Skeletal muscle cell (primary cell): ENCODE measurements at places on chromosomes 12 and 14.
A peak's percentile ranks its signal among the peaks of the same experiment; 100 is the strongest.

- DNase-seq, result no peak
Measured at GRCh38 chr12:70752327-70752726, 115.1 kb upstream of the PTPRB start.

- DNase-seq, result no peak
Measured at GRCh38 chr12:122523280-122523679, 3.5 kb downstream of the RSRC2 start.

GRCh38 chr14:59356312-59356711, 108.9 kb downstream of the GPR135 start:
- DNase-seq, result no peak

DNA sequence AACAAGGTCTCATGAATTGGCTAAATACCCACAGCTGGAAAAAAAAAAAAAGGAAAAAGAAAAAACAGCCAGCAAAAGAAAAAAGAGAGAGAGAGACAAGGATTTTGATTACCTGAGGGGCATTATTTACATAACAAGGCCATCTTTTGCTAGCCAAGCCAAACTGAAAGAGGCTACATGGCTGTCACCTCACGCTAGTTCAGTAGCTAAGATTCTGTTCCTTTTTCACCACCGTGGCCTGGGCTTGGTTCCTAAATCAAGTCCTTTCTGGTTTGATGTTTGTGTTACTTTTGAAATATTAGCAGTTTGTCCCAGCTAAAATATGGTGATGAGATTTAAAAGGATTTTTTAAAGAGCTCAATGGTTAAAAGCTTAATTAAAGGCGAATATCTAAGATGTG, 2.0 kb upstream of the SDS start:
- no peak for DNase-seq

GRCh38 chr12:121021754-121022153, 5.5 kb upstream of the C12orf43 start:
- DNase-seq, result no peak

DNA sequence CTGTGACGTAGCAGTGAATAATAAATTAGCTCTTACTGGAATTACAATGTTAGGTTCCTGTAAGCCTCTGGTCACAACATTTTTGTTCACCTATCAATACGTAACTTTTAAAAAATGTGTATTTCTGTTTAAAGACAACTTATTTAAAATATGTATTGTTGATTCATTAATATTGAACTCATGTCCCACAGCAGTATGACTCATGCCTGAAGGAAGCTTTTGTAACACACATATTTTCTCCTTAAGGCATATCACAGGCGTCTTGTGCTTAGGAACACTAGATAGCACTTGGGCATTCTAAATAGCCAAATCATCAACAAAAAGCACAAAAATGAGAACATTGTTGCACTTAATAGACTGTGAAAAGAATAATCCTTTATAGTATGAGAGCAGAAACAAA, 92.5 kb downstream of the GPHN start:
- DNase-seq, result no peak

- no peak for DNase-seq
Measured at GRCh38 chr14:85466678-85467077, 63.3 kb upstream of the FLRT2 start.

- DNase-seq, result peak; percentile 69
Measured at GRCh38 chr12:100141666-100141997, 1.0 kb downstream of the BLTP3B start.

- peak; percentile 11 for DNase-seq
Measured at GRCh38 chr14:44204061-44204835, 302.8 kb downstream of the FSCB start.

- DNase-seq, result no peak
Measured at GRCh38 chr14:69077841-69078240, 75.1 kb downstream of the DCAF5 start.

DNA sequence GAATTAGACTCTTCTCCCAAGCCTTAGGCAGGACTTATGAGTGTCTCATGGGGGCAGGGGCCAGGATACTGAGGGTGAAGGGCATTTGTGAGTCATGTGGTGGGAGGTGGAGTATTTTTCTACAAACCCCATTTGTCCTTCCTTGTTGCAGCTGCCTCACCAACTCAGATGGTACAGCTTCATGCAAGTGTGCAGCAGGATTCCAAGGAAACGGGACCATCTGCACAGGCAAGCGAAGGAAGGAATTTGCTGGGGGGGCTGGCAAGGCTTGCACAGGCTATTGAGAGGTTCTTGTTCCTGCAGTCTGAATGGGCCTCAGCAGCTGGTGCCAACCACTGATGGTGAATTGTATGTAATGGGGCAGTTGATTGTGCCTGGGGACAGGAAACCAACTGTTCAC, 125.1 kb downstream of the STAB2 start:
- DNase-seq, result peak; percentile 37

DNA sequence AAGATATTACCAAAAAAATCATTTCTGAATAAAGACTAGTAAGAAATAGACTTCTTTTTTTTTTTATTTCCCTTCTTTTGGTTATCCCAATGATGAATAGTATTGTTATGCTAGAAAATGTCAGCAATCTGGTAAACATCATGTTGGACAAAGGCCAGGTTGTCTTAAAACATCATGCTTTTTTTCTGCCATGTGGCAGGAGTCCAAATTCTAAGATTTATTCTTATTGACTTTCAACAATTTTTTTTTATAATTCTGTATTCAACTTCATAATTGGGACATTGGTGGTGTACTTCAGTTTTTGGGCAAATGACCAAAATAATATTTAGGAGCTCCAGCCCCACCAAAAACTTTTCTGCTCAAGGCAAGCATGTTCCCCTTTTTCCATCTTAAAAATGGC, 10.5 kb downstream of the DCN start:
- no peak for DNase-seq

- no peak for DNase-seq
Measured at GRCh38 chr12:131457331-131458047, 253.4 kb upstream of the SFSWAP start.

GRCh38 chr12:24760162-24760561, 188.7 kb downstream of the BCAT1 start:
- DNase-seq, result no peak

- no peak for DNase-seq
Measured at GRCh38 chr12:109476807-109477184, 304 bp downstream of the KCTD10 start.

DNA sequence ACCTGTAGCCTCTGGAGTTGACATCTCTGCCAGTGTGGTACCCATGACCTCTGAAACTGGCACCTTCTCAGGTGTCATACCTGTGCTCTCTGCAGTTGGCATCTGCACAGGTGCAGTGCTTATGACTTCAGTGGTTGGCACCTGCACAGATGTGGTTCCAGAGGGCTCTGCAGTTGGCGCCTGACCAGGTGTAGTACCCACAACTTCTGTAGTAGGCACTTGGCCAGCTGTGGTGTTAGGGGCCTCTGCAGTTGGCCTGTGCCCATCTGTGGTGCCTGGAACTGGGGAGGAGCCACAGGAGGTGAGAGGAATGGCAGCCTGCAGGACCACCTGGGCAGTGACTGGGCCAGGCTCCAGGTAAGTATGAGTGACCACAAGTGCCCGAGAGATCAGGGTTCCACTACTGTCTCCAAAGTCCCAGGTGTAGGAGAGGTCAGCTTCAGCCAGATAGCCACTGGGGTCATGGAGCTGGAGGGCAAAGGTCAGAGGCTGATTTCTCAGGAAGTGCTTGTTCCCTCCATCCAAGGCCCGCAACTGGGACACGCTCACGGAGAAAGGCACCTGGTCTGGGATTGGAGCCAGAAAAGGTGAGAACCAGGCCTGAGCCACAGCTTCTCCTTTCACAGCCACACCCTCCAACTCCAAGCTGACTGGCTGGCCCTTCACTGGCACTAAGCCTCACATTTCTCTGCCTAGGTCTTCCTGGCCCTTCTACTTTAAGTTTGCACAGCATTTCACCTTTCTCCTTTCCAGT, 8.6 kb downstream of the PMEL start:
- DNase-seq, result no peak

GRCh38 chr14:66624336-66624937, 116.5 kb downstream of the GPHN start:
- DNase-seq, result no peak

- DNase-seq, result no peak
Measured at GRCh38 chr12:22284871-22285270, 49.6 kb downstream of the ST8SIA1 start.

GRCh38 chr14:77309131-77309530, 11.6 kb downstream of the POMT2 start:
- DNase-seq, result no peak

DNA sequence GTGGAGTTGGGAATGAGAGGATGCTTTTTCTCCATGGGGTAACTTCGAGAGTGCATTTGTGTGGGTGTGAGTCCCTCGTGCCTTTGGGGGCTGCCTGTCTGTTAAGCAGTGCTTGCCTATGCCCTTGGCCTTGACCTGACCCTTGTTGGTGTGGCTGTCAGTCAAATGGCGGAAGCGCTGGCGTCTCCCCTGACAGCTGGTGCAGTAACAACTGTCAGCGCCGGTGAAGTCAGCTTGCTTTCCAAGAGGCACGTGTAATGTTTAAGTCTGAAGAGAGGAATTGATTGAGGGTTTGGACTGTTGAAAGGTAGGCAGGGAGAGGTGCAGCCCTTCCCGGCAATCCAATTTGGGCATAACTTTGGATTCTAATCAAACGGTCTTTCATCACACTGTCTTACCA, 211.3 kb downstream of the AACS start:
- no peak for DNase-seq

DNA sequence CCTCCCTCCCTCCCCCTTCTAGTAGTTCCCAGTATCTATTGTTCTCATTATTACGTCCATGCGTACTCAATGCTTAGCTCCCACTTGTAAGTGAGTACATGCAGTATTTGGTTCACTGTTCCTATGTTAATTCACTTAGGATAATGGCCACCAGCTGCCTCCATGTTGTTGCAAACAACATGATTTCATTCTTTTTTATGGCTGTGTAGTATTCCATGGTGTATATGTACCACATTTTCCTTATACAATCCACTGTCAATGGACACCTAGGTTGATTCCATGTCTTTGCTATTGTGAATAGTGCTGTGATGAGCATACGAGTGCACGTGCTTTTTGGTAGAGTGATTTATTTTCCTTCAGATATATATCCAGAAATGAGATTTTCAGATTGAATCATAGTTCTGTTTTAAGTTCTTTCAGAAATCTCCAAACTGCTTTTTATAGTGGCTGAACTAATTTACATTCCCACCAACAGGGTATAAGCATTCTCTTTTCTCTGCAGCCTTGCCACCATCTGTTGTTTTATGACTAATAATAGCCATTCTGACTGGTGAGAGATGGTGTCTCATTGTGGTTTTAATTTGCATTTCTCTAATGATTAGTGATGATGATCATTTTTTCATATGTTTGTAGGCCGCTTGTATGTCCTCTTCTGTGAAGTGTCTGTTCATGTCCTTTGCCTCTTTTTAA, 17.9 kb upstream of the CLEC7A start:
- no peak for DNase-seq

DNA sequence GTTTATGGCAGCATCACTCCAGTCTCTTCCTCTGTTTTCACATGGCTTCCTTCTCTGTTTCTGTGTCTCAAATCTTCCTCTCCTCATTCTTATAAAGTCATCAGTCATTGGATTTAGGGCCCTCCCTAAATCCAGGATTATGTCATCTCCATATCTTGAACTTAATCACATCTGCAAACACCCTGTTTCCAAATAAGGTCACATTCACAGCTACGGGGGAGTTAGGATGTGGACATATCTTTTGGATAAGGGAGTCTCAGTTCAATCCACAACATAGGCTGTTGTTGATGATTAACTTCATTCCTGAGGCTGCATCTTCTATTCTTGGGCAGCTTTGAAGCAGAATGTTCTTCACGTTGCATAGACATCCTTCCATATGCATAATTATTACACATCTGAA, 40.3 kb upstream of the NTF3 start:
- DNase-seq, result no peak

DNA sequence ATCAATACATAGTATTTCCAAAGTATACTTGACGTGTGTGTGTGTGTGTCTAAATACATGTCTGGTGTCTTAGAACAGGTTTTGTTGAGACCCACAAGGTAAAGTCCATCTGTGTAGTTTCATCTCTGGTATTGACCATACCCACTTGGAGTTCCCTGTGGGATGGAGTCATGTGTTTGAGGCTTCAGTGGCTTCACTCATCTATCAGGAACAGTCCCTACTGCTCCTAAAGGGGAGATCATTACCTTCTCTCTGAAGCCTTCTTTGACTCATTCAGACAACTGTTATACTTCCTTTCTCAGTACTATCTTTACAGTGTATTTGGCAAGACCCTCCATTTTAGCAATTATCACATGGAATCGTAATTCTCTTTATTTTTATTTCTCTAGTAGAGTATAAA, 14.2 kb downstream of the RAB21 start:
- no peak for DNase-seq

DNA sequence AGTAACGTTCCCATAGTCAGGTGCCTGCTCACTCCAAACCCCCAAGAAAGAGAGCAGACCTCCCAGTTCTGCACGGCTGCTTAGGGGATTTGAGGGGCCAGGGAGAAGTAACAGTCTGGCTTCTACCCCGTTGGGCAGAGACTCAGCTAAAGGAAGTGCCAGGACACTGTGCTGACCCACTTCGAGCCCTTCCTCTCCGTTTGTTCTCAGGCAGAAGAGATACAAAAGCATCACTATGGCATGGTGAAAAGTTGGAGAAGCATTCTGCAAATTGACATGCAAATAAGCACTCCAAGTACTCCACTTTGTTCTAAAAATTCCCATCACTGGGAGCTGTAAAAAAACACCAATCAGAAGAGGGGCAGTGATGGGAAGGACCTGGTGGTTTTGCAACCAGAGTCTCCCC, 239.1 kb downstream of the EGLN3 start:
- no peak for DNase-seq

- no peak for DNase-seq
Measured at GRCh38 chr14:71780822-71781221, 151.4 kb upstream of the RGS6 start.

GRCh38 chr12:104602406-104602805, 145.7 kb downstream of the CHST11 start:
- no peak for DNase-seq

DNA sequence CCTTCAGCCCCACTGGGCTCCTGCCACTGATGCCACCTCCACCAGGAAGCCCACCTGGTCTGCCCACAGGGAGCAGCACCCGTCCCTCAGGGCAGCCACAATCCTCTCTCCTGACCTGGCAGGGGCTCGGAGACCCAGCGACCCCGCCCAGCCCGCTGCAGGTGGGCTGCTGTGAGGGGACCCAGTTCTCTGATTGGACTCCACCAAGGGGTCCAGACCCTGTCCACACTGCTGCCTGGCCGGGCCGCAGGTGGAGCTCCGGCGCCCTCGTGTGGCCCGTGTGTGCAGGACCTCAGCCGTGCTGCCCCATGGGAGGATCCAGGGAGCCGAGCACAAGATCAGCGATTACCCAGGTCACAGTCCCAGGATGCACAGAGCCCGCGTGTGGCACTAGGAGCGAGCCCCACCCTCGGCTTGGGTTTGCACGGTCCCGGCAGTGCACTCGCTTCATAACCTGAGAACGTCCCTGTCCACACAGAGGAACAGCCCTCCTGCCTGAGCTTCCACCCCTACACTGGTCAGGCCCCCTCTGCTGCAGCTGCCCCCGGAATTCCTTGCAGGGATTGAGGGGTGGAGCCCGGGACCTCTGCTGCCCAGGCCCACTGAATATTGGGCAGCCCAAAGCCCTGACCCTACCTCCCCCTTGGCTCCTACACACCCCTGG, 35.4 kb upstream of the TMEM179 start:
- peak; percentile 7 for DNase-seq
